ENCODE measurements at places on chromosomes 12 and 14. TPM values are rescaled to one million over a fixed set of nuclear protein-coding genes. Genes with fewer than 3 reads are reported as not detected.

DNA sequence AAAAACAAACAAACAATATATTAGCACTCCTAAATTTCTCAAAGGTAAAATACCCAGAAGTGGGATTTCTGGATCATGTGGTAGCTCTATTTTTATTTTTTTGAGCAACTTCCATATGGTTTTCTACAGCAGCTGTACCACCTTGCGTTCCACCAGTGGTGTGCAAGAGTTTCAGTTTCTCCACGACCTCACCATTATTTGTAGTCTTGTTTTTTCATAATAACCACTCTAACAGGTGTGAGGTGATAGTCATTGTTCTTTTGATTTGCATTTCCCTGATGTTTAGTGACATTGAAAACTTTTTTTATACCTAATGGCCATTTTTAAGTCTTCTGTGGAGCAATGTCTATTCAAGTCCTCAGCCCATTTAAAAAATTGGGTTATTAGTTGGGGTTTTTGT is 127.3 kb upstream of the SLC38A2 start:
- DNase-seq, result no peak

- no peak for DNase-seq
Measured at GRCh38 chr14:74756326-74756725, 6.8 kb upstream of the YLPM1 start.

DNA sequence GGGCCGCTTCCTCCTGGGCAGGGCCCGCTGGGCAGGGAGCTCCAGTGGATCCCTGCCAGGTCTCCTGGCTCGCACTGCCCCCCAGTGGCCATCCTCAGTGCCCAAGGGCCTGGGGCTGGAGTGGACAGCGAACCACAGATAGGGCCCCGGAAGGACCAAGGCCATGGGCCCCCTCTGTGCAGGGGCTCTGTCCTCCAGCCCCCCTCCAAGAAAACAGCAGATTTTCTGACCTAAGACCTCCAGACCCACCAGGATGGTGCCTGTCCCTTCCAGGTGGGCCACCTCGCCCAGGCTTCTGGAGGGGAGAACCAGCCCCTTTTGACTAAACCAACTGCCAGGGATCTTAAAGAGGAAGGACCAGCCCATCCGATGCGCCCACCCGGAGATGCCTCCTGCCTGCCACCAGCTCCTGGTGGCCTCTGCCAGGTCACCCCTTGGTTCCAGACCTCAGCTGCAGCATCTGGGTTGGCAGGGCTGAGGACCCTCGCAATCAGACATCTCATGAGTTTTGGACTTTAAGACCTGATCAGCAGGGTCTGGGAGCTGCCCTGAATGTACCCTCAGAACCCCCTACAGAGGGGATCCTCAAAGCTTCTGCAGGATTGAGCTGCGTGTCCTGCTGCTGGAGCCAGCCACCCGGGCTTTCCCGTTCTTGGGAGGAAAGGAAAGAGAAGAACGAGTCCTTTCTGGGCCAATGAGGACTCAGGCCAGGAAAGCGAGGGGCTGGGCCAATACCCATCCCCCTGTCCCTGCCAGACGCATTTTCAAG is 325.8 kb upstream of the DIO3 start:
- no peak for DNase-seq

DNA sequence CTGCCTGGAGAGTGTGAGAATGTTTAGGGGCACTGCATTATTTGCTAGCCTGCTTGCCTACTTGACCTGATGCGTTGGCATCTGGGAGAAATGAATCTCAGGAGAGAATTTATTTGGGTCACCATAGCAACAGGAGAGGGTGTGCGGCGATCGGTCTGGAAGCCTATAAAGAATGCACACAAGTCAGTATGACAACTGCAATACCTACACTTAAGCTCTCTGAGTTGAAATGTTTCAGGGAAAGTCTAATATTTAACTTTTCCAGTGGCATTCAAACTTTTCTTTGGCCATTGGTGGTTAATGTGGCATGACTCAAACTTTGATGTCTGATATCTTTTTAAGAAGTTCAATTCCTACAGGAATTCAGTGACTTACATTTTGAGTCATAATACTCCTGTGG is 205.1 kb downstream of the NEDD1 start:
- DNase-seq, result peak; percentile 15

DNA sequence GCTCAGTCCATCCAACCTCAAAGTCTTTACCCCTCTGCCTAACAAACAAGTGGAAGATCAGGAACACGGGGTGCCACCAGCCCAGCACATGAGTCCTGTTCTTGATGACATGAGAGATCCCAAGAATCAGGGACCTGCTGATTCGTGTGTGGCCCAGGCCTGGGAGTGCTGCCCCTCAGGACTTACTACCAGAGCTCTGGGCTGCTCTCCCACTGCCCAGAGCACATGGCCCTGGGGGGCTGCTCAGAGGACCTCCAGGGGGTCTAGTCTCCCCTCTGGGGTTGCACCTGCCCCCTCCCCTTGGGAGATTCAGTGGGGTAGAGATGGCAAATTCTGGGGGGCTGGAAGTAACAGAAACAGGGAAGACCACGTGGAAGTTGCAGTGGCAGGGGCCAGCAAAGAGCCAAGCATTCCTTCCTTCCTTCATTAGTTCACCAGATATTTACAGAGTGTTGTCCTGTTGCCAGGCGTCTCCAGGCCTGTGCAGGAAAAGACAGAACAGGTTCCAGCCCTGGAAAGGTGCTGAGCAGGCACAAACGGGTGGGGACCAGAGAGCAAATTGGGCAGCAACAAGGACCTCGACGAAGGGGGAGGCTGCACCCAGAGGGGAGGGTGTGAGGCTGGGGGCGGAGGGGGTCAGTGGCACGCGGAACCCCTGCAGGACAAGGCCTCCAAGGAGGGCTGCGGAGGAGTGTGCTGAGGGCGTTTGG is 45.1 kb upstream of the MEG3 start:
- no peak for DNase-seq

DNA sequence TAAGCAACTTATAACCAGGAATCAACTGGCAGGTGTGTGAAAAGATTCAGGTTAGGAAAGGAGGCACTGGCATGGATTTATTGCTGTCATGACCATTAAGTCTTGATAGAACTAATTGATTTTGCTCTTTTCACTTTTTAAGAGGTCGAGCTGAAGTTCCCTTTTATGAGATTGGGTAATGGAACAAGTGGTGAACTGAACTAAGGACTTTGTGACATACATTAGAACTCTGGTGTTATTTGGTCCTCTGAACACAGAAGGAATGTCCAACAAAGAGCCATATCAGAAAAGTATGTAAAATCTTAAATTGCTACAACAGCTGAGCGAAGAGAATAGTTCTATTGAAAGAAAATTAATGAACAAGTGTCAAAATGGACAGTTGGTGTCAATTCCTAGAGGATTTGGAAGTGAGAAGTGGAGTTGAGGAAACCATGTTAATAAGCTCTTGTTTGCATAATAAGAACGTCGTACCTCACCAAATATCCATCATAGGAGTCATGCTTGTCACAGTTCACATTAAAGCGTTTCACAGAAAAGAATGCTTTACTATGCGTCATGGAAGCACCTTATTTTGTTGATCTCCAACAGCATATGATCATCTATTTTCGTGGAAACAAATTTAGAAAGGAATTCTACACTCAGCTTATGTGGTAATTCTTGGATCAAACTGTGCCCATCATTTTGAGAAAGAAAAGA is 8.4 kb upstream of the MYF6 start:
- no peak for DNase-seq

- DNase-seq, result no peak
Measured at GRCh38 chr12:11764837-11765236, 115.4 kb downstream of the ETV6 start.

DNA sequence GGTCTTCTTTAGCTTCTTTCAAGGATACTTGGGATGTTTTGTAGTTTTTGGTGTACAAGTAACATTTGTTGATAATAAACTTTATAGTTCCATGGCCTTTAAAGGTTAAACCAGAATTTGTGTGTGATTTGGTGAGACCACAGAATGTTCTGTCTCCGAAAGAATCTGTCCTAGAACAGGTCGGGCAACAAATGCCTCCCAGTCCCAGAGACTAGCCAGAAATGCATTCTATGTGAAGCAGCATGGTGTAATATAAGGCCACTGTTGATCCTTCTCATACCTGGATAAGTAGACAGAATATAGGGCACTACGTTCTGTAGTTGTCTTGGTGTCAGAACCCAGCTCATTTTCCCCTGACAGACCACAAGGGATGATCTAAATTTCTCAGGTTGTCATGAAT is 10.0 kb downstream of the STYK1 start:
- DNase-seq, result no peak

- no peak for DNase-seq
Measured at GRCh38 chr12:76206677-76207072, 122.2 kb upstream of the NAP1L1 start.

DNA sequence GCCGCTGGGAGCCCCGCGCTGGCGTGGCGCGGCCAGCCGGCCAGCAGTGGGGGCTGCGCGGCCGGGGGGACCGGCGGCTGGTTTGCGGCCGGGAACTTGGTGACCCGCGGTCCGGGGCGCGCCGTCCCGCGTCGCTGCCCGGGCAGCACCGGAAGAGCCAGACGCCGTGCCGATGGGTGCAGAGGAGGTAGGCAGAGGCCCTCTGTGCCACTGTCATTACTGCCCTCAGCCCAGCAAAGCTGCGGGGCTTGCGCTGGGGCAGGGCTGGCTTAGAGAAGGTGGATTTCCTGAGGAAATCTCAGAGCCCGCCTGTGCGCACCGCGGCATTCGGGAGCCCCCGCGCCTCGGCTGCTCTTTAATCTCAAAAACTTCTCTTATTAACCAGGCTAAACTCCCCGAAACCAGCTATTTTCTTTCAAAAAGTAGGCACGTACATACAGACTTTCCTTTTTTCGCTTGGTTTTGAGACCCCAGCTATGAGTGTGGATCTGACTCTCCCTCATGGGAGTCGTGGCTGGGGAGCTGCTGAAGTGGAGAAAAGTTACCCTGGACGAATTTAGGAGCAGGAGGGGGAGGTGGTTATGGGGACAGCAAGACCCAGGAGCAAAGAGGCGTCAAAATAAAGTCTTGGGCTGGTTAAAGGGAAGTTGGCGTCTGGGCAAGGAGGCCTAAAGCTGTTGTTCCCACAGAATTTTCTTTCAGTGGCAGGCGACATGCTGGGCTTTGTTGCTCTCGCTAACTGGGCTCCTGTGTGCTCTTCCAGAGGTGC is 802 bp downstream of the SUSD6 start:
- no peak for DNase-seq

- no peak for DNase-seq
Measured at GRCh38 chr12:14773685-14774073, 29.6 kb downstream of the WBP11 start.

GRCh38 chr14:32417956-32418552 is 89.0 kb downstream of the AKAP6 start:
- DNase-seq, result no peak

DNA sequence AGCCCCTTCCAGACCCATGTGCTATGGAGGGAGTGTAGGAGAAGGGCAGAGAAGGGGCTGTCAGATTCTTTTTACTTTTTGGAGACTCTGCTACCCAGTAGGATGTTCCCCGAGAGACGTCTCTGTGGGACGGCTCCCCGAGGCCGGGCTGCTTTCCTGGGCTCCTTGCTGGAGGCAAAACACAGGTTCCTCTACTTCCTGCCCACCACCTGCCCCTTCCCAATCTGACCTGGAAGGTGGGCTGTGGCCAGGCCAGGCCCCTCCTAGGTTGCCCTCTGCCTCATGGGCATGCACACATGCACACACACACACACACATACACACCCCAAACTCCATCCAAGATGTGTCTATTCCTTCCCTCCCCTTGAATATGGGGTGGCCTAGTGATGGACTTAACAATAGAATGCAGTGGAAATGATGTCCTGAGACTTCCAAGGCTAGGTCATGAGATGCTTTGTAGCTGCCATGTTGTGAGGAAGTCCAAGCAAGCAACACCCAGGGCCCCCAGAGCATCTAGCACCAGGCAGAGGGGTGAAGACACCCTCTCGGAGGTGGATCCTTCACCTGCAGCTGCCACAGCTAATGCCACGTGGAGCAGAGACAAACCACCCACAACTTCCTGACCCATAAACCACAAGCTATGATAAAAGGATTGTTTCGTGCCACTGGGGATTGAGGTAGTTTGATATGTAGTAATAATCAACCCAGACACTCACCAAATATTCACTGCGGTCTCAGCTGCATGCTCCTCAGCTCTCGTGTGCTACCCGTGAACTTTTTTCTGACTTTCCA is 1.6 kb upstream of the ASB2 start:
- no peak for DNase-seq

- no peak for DNase-seq
Measured at GRCh38 chr12:5889381-5890047, 55.5 kb downstream of the ANO2 start.

GRCh38 chr14:23566112-23566777 is 1.3 kb downstream of the AP1G2 start:
- DNase-seq, result no peak

- no peak for DNase-seq
Measured at GRCh38 chr14:97697772-97698171, 900.6 kb downstream of the VRK1 start.

- no peak for DNase-seq
Measured at GRCh38 chr14:87186737-87187136, 806.2 kb downstream of the GALC start.

CORO1C gene
- polyA plus RNA-seq, result 66.4 TPM

FGD6 gene
- 11.6 TPM for polyA plus RNA-seq

JDP2 gene
- 21.6 TPM for polyA plus RNA-seq

LALBA gene
- polyA plus RNA-seq, result not detected

RILPL1 gene
- polyA plus RNA-seq, result 16.4 TPM

TCTN2 gene
- polyA plus RNA-seq, result 25.0 TPM

Data from right renal pelvis (tissue), 4 donors.